ENCODE measurements at places on chromosomes 1 and 21.
A peak's percentile ranks its signal among the peaks of the same experiment; 100 is the strongest.

GRCh38 chr1:245870698-245871097 lies 636.4 kb downstream of the SMYD3 start:
- ATAC-seq: no peak

- ATAC-seq: no peak
Observed at GRCh38 chr1:84360316-84360715, 38.0 kb upstream of the DNASE2B start.

DNA sequence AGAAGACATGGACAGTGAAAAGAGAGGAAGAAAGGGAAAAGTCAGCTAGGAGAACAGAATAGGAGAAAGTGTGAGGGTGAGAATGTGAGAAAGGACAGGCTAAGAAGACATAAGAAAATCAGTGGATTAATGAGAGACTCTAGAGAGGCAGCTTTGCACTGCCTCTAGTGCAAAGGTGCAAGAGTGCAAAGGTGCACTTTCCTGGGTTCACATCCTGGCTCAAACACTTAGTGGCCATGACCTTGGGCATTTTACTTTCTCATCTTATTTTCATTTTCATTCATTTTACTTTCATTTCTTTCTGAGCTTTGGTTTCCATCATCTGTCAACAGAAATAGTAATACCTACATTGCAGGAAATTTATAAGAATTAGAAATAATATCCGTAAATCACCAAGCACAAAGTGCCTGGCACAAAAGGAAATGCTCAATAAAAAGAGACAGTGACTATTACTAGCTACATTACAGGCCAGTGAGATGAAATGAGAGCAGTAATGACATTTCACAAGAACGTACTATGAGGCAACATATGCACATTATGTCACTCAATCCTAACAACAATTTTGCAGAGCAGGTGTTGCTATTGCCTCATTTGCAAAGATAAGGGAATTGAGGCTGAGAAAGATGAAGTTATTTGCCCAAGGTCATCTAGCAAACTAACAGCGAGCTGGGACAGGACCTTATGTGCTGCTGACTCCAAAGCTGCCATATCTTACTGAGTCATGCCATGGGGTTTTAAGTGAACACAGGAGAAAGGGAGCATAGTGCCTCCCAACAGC lies 107.0 kb upstream of the TLR5 start:
- no peak for ATAC-seq

GRCh38 chr21:42120101-42120902 lies 49.2 kb downstream of the UMODL1 start:
- peak; percentile 46 for ATAC-seq

DNA sequence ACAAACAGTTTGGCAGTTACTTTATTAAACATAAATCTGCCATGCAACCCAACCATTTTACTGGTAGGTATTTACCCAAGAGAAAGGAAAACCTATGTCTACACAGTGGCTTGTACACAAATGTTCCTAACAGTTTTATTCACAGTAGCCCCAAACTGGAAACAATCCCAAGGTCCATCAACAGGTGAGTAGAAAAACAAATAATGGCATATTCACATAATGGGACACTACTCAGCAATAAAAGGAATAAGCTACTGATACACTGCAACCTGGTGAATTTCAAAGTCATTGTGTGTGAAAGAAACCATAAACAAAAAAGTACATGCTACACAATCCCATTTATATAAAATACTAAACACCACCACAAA lies 12.7 kb downstream of the KYAT3 start:
- ATAC-seq: no peak

DNA sequence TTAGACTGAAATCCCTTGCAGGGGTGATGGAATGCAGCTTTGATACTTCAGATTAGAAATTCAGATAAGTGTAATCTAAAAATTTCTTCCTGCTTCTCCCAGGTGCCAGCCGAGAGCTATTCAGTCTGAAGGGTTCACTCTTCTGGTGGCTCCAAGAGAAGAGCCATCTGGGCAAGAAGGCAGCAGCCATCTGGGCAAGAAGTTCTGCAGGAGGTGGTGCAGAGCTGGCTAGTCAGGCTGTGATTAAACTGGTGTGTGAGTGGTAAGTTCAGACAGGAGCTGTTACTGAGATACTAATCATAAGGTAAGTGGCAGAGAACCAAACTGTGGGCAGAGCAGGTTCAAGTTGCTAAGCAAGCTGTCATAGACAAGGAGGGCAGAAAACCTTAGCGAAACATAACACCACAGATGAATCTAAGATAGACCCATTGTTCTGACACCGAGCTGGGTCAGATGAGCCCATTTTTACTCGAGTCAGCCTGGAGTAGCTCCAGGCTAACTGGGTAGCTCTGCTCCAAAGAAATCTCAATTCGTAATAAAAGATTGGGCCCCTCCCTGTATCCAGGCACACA lies 14.4 kb upstream of the TP53BP2 start:
- ATAC-seq: peak; percentile 34
